ENCODE measurements at places on chromosomes 2 and 18.

DNA sequence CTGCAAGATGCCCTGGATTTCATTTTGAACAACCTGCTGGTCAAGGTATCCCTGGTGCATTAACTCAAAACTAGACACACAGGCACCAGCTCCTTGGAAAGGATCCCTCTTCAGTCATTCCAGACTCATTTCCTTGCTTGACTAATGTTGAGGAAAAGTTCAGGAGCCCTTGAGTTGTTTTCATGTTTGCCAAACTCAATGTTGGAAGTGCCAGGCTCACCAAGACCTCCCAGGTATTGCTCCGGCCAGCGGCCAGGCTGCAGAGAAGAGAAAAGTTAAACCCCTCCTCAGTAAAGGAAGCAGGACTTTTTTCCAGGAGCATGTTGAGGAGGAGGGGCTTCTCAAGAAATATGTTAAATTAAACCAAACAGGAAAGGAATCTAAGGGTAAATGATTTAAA is 42.7 kb downstream of the TGIF1 start:
- DNase-seq: no peak

- no peak for DNase-seq
Observed at GRCh38 chr2:196980473-196980872, 54.0 kb upstream of the PGAP1 start.

DNA sequence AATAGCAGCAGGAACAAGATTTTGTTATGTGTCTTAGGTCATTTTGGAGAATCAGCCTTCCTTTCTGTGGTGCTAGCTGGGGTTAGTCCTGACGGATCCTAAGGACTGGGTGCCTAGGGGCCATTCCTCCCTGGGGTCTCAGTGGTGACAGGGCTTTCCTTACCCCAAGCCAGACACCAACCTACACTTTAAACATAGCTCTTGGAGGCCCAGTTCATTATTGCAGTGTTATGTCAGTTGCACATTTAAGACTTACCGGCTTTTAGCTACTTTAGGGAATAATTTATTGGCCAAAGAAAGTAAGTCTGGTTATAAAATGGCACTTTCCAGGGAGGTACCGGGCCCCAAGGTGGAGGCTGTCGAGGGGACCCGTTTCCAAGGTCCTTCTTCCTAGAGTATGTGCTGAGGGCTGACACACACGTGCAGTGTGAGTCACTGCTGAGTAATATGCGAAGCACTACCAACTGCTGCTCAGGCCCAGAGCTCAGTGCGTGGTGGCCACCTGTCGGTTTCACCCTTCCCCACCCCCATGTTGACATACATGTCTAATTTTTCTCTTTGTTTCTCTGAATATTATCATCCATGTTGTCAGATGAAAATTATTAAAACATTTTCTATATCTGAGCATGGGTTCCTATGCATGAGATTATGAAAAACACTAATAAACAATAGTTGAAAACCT is 37.0 kb upstream of the GRHL1 start:
- peak; percentile 86 for DNase-seq

DNA sequence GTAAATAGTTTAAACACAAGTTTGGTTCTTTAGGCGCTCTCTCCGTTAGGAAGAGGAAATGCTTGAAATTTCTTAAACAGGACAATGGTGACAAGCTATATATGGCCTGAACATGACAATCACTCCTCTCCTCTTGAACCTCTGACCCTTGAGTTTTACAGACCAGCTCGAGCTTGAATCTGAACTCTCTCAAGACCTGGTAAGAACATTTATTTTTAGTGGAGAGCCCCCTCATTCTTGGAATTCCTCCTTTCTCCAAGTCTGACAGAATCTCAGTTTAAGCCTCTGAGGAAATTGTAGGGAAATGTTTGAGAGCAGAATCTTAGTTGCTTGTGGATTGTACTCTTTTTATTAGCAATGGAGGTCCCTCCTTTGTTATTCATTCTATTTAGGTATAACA is 1293.6 kb upstream of the ZEB2 start:
- DNase-seq: no peak

GRCh38 chr2:126891681-126892500 is 6.8 kb upstream of the TEX51 start:
- no peak for DNase-seq

- DNase-seq: peak; percentile 97
Observed at GRCh38 chr2:45009303-45009927, at the start of gene SIX2. Gene SIX2 (minus strand): TSS chr2:45009452. CDS start chr2:45009110, 342 bp downstream.

DNA sequence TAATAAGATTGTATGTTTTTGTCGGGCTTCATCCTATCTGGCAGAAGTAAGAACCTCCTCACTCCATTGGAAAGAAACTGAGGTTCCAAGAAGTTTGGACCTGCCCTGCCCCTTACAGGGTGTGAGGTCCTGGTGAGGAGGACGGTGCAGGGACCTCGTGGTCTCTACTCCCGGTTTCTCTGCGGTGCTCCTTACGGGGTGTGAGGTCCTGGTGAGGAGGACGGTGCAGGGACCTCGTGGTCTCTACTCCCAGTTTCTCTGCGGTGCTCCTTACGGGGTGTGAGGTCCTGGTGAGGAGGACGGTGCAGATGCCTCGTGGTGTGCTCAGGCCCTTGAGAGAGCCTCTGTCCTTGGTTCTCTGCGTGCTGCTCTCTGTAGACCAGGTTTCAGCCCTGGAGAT is 5.2 kb downstream of the CTDP1 start:
- DNase-seq: no peak

DNA sequence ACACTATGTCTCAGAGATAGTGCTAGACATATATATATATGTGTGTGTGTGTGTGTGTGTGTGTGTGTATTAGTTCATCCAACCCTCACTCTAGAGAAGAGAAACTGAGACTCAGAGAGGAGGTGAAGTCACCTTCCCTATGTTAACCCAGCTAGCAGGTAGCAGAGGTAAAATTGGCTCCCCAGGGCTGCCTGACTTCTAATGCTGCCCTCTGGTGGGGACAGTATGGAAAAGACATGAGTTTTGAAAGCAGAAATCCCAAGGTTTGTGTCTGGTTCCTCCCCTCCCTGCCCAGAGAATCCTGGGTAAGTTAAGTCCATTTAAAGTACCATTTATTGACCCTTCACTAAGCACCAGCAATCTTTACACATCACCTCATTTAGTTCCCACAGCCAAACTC is 137.7 kb downstream of the THNSL2 start:
- DNase-seq: no peak

DNA sequence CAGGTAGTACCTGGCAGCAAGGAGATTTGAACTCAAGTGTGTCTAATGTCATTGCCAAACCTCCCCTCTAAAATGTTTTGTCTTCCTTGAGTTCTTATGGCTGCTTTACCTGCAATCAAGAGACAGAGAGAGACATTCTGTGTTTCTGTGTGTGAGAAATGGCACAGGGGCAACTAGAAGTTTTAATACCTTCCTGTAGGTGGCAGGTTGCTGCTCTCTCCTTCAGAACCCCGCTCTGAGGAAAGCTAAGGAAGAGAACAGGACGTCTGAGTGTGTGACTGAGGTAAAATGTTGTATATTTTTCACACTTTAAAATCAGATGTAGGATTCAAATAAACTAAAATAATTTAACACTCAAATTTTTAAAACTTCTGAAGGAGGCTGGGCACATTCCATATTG is 19.2 kb downstream of the DTNA start:
- DNase-seq: peak; percentile 41

DNA sequence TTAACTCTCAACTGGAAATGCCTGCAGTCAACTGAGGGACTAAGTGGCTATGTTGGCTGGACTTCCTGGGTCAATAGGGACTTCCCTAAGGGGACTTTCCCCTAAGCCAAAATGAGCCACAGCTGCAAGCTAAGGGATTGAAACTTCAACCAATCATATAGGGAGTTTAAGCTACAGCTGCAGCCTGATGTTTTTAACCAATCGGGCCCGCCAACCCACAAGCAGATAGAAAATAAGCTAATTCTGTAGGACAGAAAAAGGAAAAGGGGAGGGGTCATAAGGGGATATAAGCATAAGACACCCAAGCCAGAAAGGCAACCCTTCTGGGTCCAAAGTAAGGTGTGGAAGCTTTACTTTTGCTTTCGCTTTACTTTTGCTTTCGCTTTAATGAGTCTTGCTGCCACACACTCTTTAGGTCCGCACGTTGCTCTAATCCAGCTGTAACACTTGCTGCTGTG is 927.5 kb downstream of the ERBB4 start:
- DNase-seq: no peak

GRCh38 chr2:238279324-238279682 is 9.1 kb downstream of the PER2 start:
- no peak for DNase-seq

- no peak for DNase-seq
Observed at GRCh38 chr2:28539118-28539541, 43.3 kb downstream of the PLB1 start.

DNA sequence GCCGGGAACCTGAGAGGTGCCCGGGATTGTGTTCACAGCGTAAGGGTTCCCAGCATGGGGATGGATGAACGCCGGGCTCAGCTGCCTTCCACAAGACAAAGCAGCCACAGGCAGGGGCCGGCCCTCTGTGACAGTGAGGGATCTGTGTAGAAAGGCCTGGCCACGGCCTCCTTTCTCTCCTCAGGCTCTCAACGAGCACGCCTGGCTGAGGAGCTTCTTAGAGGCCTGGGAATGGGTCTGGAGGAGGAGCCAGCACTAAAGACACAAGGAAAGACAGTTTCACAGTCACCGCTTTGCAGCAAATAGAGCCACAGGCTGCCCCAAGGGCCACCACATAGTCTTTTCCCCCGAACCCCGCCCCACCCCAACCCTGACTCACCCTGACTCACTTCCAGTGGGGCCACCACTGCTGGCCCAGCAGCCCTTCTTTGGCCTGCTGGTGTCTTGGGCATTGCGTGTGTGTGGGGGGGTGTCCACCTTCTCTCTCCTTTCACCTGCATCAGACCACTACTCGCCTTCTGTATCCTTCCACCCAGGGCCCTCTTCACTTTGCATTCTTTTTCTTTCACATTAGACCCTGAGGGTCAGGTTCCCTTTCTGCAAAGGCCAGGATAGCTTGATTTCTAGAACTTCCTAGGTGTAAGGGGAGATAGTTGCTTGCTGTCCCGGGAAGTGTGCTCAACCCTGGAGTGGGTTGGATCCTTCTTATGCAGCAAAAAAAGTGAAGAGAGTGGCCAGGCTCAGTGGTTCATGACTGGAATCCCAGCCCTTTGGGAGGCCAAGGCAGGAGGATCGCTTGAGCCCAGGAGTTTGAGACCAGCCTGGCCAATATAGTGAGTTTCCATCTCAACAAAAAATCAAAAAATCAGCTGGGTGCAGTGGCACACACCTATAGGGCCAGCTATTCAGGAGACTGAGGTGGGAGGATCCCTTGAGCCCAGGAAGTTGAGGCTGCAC is 19.3 kb upstream of the HPCAL1 start:
- DNase-seq: peak; percentile 89

- no peak for DNase-seq
Observed at GRCh38 chr2:173347305-173348168, 7.1 kb upstream of the CDCA7 start.

GRCh38 chr2:38178556-38179419 is 102.8 kb upstream of the CYP1B1 start:
- peak; percentile 91 for DNase-seq

DNA sequence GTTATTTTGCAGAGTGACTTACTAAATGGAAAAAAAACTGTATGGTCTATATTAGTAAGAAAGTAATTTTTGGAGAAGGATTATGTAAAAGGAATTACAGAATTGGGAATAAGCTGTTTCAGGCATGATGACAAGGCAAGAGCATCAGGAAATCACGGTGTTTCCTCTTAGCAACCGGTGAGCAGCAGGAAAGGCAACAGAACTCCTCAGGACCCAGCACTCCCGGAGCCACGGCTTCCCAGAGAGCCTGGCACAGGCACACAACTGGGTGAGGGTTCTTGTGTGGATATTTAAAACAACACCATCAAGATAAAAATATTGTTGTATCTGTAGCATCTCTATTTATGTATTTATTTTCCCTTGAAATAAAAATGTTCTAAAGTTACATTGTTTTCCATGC is 34.4 kb downstream of the CYP27C1 start:
- no peak for DNase-seq

DNA sequence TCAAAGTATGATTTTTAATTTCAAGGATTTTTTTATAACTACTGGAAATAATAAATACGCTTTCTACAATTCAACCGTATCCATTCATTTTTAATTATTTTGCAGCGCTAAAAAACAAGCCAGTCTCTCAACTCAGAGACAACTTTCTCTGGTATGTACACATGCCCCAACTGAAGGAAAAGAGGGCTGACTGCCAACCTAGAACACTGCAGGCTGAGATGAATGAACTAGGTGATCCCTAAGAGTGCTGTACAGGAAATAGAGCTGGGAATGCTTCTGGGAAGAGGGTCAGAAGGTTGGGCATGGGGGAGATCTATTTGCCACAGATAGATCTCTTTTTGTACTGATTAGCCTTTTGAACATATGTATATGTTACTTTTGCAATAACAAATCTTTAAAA is 460.1 kb downstream of the NR4A2 start:
- no peak for DNase-seq

GRCh38 chr18:28045880-28046279 is 131.1 kb downstream of the CDH2 start:
- DNase-seq: no peak

GRCh38 chr2:31476511-31477180 is 62.1 kb upstream of the XDH start:
- DNase-seq: peak; percentile 56

- DNase-seq: no peak
Observed at GRCh38 chr2:60439219-60439974, 114.1 kb downstream of the BCL11A start.

DNA sequence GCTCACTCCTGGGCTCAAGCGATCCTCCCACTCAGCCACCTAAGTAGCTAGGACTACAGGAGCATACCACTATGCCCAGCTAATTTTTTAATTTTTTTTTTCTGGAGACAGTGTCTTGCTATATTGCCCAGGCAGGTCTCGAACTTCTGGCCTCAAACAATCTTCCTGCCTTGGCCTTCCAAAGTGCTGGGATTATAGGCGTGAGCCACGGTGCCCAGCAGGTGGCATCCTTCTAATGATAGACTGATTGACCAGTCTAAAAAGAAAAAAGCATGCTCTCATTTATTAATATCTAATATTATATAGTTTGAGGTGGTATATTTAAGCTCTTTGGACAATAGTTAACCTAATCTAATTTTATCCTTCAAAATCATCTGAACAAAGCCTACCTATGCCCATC is 198.6 kb downstream of the CAMKMT start:
- DNase-seq: no peak

GRCh38 chr2:11377928-11378545 is 33.6 kb upstream of the ROCK2 start:
- peak; percentile 25 for DNase-seq

DNA sequence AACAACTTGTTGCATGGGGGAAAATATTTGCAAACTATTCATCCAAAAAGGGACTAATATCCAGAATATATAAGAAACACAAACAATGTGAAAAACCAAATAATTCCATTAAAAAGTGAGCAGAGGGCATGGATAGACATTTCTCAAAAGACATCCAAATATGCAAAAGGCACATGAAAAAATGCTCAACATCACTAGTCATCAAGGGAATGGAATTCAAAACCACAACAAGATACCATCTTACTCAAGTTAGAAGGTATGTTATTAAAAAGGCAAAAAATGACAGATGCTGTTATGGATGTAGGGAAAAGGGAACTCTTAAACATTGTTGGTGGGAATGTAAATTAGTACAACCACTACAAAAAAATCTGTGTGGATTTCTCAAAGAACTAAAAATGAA is 396.5 kb downstream of the CCDC85A start:
- peak; percentile 88 for DNase-seq

- DNase-seq: no peak
Observed at GRCh38 chr2:74052732-74053710, 68.3 kb downstream of the TET3 start.

Data from HCEC 1CT (cell line).